Neural crest cell (in vitro differentiated cells): ENCODE measurements at places on chromosomes 6 and 20. TPM values are rescaled to one million over a fixed set of nuclear protein-coding genes. Genes with fewer than 3 reads are reported as not detected.

DNA sequence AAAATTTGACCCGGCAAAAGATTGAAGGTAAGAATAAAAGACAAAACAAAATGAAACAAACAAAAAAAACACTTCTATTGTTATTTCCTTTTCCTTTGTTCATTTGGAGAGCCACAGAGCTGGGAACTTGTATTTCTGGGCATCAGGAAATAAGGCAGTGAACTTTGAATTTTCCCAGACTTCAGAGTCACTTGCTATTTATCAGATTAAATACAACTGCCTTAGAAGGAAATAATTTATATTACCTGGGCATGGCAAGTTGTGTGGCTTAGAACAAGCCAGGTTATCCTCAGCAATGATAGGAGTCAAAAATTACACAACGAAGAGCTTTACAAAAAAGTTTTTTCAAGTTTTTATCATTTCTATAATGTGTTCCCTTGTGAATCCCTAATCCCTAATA lies 20.2 kb upstream of the MRAP2 start:
- no peak for DNase-seq

MEI4 gene
- 0.44 and 0.64 TPM in 2 replicates for total RNA-seq

PNISR gene
- 155 and 156 TPM in 2 replicates for total RNA-seq

GRCh38 chr6:134147034-134147533 lies 94.7 kb upstream of the SLC2A12 start:
- no peak for DNase-seq

ISM1 gene
- total RNA-seq, result 0.33 and 0.34 TPM in 2 replicates

GRCh38 chr6:54255886-54256285 lies 52.4 kb upstream of the TINAG start:
- no peak for DNase-seq

HFE gene
- total RNA-seq, result 1.7 and 2.4 TPM in 2 replicates

- DNase-seq, result no peak
These were observed 77.4 kb upstream of the HDDC2 start for GRCh38 chr6:125379174-125379573.

DNA sequence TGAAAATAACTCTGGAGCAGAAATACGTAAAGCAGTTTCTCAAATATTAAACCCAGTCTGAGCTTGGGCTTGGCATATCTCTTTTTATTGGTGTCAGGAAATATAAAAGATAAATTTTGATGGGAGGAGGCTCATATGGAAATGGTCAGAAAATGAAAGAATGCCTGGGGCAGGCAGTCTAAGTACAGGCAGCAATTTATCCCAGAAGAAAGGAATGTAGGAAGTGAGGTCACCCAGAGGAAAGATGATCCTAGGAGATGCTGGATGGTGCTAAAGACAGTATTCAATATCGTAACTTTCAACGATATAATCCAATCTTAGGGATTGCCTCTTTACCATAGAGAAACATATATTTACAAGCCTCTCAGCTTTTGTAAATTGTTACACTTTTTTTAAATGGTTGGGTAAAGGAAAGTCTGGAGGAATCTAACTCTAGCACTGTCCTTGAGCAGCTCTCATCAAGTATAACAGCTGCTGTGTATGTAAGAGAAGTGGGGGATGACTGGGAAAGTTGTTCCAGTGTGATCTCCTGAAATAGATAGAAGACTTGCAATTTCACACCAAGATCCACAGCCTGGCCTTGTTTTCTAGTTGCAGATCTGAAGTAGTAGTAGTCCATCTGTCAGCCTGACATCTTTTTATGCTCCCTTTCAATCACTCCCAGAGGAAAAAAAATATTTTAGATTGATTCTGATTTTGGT lies 256.9 kb upstream of the SASH1 start:
- DNase-seq, result no peak

EYS gene
- total RNA-seq, result 0.40 and 0.48 TPM in 2 replicates

GRCh38 chr6:89566930-89567629 lies 71.5 kb downstream of the LYRM2 start:
- peak; percentile 40 for DNase-seq

IL17A gene
- total RNA-seq, result not detected in 2 replicates

DNA sequence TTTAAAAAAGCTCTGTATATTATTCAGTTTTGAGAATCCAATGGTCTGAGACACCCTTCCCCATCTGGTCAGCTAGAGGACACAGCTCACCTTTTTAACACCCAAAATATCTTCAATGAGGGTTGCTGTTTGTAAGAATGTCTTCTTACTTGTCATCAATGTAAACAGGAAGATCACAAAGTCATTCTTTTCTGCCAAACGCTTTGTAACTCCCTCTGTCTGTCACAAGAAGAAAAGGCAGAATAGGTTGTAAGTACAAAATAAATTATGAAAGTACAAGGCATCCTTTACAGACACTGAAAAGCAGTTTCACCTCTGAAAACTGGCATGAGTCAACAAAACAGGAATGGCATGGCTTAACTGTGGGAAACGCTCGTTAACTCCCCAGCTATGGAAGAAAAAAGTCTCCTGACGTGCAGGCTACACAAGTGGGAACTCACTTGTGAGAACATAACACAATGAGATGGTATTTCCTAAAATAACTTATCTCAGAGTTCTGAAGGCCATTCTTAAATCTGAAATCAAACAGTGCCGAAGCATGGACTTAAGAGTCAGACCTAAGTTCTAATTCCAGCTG lies 42.7 kb downstream of the TRPC4AP start:
- no peak for DNase-seq

ADAM33 gene
- 3.0 and 3.2 TPM in 2 replicates for total RNA-seq

GHRH gene
- not detected in 2 replicates for total RNA-seq

- no peak for DNase-seq
These were observed 5.6 kb upstream of the TFB1M start for GRCh38 chr6:155319902-155320301.

CTAGE9 gene
- total RNA-seq, result not detected in 2 replicates

- DNase-seq, result no peak
These were observed 11.1 kb upstream of the RIPK1 start for GRCh38 chr6:3057063-3057770.

TBX18 gene
- total RNA-seq, result 0.27 and 0.47 TPM in 2 replicates

DNA sequence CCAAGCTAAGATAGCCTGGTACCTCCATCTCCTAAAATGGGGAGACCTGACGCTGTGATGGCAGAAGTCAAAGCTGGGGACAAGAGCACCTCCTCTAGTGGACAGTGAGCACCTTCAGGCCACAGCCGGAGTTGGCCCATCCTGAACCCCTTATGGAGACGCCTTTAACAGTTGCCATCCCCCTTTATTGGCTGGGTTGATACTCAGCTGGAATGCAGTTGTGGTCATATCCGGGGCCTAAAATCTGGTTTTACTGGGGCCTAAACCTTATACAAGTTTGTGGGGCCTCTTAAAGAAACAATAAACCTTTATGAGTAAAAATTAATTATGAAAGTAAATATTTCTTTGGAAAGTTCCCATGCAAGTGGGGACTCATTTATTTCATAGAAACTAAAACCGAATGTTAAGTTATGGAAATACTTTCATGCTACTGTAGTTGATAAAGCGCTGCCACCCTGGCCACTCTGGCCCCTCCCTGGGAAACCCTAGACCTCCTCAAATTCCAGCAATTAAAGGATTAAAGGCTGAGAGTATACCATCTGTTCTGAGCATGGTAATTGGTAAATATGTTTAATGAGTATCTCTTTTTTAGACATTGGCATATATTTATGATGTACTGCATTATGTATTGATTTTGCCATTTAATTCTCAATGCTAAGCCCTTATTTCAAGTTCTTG lies 95.1 kb upstream of the SASH1 start:
- DNase-seq, result no peak

NRSN1 gene
- total RNA-seq, result 0.48 and 0.54 TPM in 2 replicates

MPIG6B gene
- total RNA-seq, result not detected in 2 replicates

ATP6V1G2 gene
- 3.3 and 5.1 TPM in 2 replicates for total RNA-seq

DNA sequence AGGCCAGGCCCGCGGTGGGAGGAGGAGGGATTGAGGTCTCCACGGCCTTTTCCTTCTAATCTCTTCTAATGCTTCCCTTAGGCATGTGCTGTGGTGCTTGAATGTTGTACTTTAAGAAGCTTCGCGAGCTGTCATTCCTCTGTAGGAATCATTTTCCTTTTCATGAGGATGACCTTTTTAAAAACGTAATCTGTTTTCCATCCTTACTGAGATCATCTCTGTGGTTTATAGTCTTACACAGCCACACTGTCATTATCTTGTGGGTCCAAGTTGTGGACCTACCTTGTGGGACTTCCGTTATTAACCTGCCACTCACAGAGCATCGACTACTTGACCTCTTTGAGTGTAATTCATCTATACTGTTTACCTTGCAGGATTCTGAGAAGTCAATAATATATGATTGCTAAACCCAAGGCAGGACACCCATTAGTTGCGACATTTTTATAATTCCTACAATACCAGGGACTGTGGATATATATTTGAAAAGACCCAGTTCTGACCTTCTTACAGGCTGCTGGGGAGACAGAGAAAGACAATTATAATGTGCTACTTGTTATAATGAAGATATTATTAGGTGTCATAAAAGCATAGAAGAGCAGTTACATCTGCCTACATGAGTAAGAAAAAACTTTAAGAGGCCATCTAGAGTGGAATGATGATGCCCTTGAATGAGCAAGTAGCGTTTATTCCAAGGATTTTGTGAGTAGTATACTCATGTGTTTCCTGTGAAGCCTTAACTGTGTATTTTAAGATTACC lies 842 bp downstream of the SLC25A27 start:
- DNase-seq, result no peak

- DNase-seq, result no peak
These were observed 32.5 kb downstream of the ADGRG6 start for GRCh38 chr6:142334294-142334693.

- no peak for DNase-seq
These were observed at the start of gene SIRPB2 for GRCh38 chr20:1491281-1491840. TSS of gene SIRPB2 (minus strand) at chr20:1491420. CDS start at chr20:1491359, 61 bp downstream.

DNA sequence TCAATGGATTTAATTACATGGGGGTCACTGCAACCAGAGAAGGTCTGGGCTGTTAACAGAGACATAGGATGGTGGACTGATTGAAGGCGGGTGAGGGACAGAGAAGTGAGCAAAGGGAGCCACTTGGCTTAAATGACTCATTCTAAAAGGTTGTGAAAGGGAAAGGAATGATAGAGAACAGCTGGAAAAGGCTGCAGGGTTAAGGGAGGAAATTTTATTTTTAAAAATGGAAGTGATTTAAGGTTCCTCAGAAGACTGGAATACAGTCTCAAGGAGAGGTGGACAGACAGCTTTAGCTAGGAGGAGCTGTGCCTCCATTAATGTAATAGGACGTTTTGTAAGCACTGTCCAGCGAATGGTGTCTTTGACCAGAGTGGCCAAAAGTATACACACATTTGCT lies 46.7 kb downstream of the RGS17 start:
- no peak for DNase-seq

DNA sequence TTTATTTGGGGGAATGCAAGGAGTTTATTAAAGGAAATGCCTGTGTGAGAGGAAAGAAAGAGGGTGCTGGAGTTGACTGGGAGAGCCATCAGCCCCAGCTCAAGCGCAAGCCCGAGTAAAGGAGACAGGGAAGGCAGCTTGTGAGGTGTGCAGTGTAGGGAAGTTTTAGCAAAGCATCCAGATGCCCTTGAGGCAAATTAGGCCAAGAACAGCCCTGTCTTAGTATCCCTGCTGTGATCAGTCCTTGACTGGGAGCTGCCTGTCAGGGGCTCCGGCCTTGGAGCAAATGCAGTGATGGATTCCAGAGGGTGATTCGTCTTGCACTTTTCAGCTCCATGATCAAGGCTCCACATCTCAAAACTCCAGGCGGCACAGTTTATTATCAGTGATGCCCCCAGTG lies 561.7 kb downstream of the KIF16B start:
- DNase-seq, result no peak

GRCh38 chr20:4645621-4646020 lies 76.1 kb upstream of the PRND start:
- DNase-seq, result no peak

LAMA2 gene
- total RNA-seq, result 0.47 and 1.1 TPM in 2 replicates

DNA sequence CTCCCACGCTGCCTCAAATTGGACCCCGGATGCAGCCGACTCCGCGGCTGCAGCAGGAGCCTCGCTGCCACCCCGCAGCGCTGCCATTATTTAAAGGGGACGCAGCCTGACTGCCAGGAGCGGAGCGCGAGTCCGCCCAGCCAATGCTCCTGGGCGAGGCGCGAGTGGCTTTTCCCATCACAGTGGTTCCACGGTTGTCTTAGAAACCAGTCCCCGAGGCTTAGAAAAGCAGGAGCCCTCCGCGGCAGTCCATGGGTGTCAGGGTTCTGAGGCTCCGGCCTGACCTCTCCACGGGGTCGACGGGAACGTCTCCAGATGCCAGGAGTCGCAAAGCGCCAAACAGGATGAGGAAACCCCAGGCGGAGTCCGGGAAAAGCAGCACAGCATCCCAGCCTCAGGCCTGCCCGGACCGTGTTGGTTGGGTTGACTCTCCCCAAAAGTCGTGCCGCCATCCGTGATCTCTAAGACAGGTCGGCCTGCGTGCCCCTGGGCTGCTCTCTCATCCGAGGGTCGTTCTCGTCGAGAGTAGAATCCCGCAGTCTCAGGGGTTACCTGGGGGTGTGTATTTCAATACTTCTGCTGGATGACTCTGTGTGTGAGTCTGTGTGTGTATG lies 975.8 kb upstream of the DEFB115 start:
- no peak for DNase-seq

DNA sequence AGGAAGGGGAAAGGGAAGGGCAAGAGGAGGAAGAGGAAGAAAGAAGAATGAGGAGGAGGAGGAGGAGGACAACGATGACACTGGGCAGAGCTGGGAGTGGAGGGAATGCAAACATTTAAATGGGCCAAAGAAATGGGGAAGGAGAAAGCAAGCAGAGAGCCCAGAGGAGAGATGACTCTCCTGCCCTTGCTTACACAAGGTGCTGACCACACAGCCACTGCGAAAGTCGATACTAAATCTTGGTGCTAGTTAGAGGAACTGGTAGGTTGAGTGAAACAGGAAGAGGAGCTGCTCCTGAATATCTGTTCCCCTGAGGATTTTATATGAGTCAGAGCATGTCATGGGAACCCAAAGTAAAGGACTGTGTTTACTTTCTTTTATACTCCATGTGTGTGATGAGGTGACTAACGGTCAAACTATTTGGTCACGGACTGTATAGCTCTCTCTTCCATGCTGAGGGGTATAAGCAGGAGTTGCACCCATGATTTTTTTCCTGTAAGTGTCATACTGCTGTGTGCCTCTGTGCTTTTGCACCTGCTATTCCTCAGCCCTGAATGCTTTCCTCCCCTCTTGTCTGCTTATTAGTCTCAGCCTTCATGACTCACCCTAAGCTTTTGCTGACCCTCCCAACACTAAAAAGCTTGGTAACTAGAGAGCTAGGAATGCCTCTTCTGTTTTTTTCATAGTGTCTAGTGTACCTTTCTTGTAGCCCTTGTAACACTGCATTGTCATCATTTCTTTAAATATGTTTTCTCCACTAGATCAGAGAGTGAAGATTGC lies 9.5 kb upstream of the PAQR8 start:
- DNase-seq, result no peak
